Neural progenitor cell (in vitro differentiated cells): ENCODE measurements at places on chromosomes 4 and X. TPM values are rescaled to one million over a fixed set of nuclear protein-coding genes. Genes with fewer than 3 reads are reported as not detected.

DNA sequence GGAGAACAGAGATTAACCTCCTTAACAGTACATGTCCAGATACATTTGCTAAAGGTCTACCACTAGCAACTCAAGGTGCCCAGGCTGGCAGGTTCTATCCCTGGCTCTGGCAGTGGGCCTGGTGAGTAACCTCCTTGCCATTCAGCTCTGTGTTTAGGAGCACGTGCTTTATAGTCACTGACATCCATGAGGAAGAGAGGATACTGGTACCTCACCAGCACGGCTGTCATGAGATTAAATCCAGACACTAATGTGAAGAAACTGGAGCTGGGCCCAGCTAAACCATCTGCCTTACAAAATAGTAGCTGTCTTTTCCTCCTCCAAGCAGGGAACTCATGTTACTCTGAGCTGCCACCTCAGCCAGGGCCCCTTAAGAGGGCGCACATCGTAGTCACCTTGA lies 45.3 kb downstream of the GPRASP3 start:
- no peak overlapping the region for H3K27ac ChIP-seq
- no peak for DNase-seq
- H3K36me3 ChIP-seq = no peaks in the 10 kb centered on the region
- H3K4me3 ChIP-seq = no peak overlapping the region

GRCh38 chr4:11614426-11614825 lies 185.7 kb upstream of the HS3ST1 start:
- H3K4me3 ChIP-seq = no peak overlapping the region
- H3K36me3 ChIP-seq = no peaks in the 10 kb centered on the region
- H3K27me3 ChIP-seq = no peaks in the 10 kb centered on the region
- DNase-seq = no peak
- no peak overlapping the region for H3K27ac ChIP-seq
- no peaks in the 10 kb centered on the region for H3K4me1 ChIP-seq

DNA sequence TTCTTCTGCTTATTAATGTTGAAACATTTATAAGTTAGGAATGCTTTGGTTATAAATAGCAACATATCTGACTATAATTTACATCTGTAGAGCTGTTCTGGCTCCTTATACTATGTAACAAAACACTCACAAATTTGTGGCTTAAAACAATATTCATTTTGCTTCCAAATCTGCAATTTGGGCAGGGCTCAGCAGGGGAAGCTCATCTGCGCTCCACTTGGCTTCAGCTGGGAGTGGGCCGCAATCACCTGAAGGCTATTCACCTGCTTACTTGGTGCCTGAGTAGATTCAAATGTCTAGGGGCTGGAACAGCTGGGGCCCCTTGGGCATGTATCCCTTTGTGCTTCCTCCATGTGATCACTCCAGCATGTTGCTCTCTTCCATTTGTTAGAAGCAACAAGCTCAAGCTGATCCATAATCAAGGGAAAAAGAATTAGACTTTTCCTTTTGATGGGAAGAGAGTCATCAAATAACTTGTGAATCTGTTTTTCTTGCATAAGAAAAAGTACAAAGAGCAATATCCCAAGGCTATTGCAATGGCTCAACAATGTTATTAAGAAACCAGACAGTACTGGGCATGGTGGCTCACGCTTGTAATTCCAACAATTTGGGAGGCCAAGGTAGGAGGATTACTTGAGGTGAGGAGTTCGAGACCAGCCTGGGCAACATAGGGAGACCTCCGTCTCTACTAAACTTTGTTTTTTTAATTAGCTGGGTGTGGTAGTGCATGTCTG lies 34.8 kb upstream of the CBR4 start:
- no peaks in the 10 kb centered on the region for H3K27me3 ChIP-seq
- peaks cover 35% of the 10 kb centered on the region for H3K4me1 ChIP-seq
- no peaks in the 10 kb centered on the region for H3K36me3 ChIP-seq
- no peak for DNase-seq
- H3K27ac ChIP-seq = no peak overlapping the region

- H3K27me3 ChIP-seq = no peaks in the 10 kb centered on the region
- H3K27ac ChIP-seq = peak overlapping the region; percentile 28
- DNase-seq = peak; percentile 75
- H3K36me3 ChIP-seq = peaks cover 3% of the 10 kb centered on the region
These were observed 3.5 kb downstream of the TMSB4X start for GRCh38 chrX:12978205-12979025.

DNA sequence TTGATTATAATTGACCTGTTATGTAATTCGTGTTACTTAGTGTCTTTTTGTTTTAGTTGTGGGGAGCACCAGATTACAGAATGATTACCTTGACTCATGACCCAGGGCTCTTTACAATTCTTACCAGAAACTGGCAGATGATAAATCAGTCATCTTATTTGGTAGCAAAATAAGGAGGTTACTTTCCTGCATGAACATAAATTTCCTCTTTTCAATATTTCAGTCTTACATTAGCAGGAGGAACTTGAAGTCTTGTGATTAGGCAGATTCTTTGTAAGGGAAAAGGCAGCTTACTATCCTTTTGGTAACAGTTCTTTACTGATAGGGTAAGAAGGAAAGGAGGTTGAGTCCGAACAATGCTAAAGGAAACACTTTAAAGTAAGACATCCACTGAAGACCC lies 26.0 kb upstream of the SLC25A5 start:
- H3K27me3 ChIP-seq = no peaks in the 10 kb centered on the region
- H3K36me3 ChIP-seq = no peaks in the 10 kb centered on the region
- H3K27ac ChIP-seq = no peak overlapping the region
- no peak for DNase-seq

GRCh38 chrX:3712051-3712869 lies 1.2 kb downstream of the PRKX start:
- no peak overlapping the region for H3K27ac ChIP-seq
- peaks cover 38% of the 10 kb centered on the region for H3K27me3 ChIP-seq
- H3K4me3 ChIP-seq = peak overlapping the region; percentile 65
- no peaks in the 10 kb centered on the region for H3K36me3 ChIP-seq
- no peaks in the 10 kb centered on the region for H3K4me1 ChIP-seq

GRCh38 chrX:141652286-141652685 lies 46.3 kb downstream of the SPANXD start:
- no peak overlapping the region for H3K27ac ChIP-seq

GRCh38 chrX:152821145-152821765 lies 9.3 kb downstream of the CETN2 start:
- no peaks in the 10 kb centered on the region for H3K4me1 ChIP-seq
- DNase-seq = peak; percentile 72
- no peak overlapping the region for H3K27ac ChIP-seq

- no peaks in the 10 kb centered on the region for H3K27me3 ChIP-seq
- H3K4me3 ChIP-seq = no peak overlapping the region
- no peak overlapping the region for H3K27ac ChIP-seq
- no peaks in the 10 kb centered on the region for H3K36me3 ChIP-seq
- no peaks in the 10 kb centered on the region for H3K4me1 ChIP-seq
These were observed 12.0 kb upstream of the RTL9 start for GRCh38 chrX:110346681-110347080.

GRCh38 chrX:129781134-129781672 lies 1.5 kb downstream of the SASH3 start:
- no peaks in the 10 kb centered on the region for H3K36me3 ChIP-seq
- no peaks in the 10 kb centered on the region for H3K4me1 ChIP-seq
- no peak overlapping the region for H3K27ac ChIP-seq
- no peaks in the 10 kb centered on the region for H3K27me3 ChIP-seq
- H3K4me3 ChIP-seq = no peak overlapping the region
- no peak for DNase-seq

DNA sequence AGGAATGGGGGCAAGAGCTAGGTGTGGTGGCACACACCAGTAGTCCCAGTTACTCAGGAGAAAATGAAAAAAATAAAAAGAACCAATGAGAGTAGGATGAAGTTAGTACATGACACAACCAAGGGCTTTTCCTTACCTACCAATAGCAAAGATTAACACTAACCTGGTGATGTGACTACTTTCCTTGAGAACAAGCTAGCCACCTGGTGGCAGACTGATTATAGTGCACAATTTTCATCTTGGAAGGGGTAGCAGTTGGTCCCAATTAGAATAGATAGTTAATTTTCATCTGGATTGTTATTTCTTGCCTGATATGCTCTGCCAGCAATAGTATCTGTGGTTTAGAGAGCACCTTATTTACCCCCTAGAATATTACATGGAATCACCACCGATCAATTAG lies 1216.8 kb upstream of the PABPC4L start:
- H3K4me1 ChIP-seq = no peaks in the 10 kb centered on the region
- no peak overlapping the region for H3K27ac ChIP-seq
- DNase-seq = peak; percentile 26
- H3K4me3 ChIP-seq = no peak overlapping the region
- H3K27me3 ChIP-seq = no peaks in the 10 kb centered on the region

GRCh38 chrX:112636951-112637581 lies 42.7 kb downstream of the LHFPL1 start:
- DNase-seq = no peak
- no peak overlapping the region for H3K4me3 ChIP-seq
- H3K36me3 ChIP-seq = no peaks in the 10 kb centered on the region
- no peaks in the 10 kb centered on the region for H3K27me3 ChIP-seq
- no peak overlapping the region for H3K27ac ChIP-seq
- H3K4me1 ChIP-seq = peaks cover 4% of the 10 kb centered on the region

GRCh38 chr4:167028976-167029375 lies 205.3 kb downstream of the SPOCK3 start:
- DNase-seq = no peak
- H3K4me1 ChIP-seq = no peaks in the 10 kb centered on the region
- no peak overlapping the region for H3K4me3 ChIP-seq
- H3K27ac ChIP-seq = no peak overlapping the region
- no peaks in the 10 kb centered on the region for H3K27me3 ChIP-seq

DNA sequence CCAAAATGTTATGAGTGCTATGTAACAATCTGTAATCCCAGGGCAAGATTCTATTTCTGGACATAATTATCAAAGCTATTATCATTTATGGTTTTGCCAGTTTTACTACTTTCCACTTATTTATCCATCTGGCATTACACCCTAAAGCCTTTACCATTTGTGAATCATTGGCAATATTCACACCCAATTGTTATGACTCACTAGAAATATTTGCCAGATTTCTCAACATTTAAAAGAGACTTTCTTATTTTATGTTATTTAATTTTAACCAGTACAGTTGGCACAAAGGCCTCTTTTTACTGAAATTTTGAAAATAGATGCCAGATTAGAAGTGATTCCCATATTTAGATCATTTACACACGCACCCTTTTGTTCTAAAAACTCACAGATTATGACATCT lies 242.7 kb upstream of the WDFY3 start:
- H3K4me3 ChIP-seq = no peak overlapping the region
- H3K27ac ChIP-seq = no peak overlapping the region
- H3K4me1 ChIP-seq = no peaks in the 10 kb centered on the region

- H3K27ac ChIP-seq = no peak overlapping the region
- H3K4me1 ChIP-seq = peaks cover 3% of the 10 kb centered on the region
- no peaks in the 10 kb centered on the region for H3K36me3 ChIP-seq
- DNase-seq = no peak
These were observed 14.2 kb downstream of the TAB3 start for GRCh38 chrX:30874851-30875250.

GRCh38 chr4:37651781-37652377 lies 34.3 kb downstream of the RELL1 start:
- H3K27me3 ChIP-seq = no peaks in the 10 kb centered on the region
- H3K4me3 ChIP-seq = no peak overlapping the region
- no peaks in the 10 kb centered on the region for H3K36me3 ChIP-seq
- H3K4me1 ChIP-seq = peaks cover 20% of the 10 kb centered on the region

DNA sequence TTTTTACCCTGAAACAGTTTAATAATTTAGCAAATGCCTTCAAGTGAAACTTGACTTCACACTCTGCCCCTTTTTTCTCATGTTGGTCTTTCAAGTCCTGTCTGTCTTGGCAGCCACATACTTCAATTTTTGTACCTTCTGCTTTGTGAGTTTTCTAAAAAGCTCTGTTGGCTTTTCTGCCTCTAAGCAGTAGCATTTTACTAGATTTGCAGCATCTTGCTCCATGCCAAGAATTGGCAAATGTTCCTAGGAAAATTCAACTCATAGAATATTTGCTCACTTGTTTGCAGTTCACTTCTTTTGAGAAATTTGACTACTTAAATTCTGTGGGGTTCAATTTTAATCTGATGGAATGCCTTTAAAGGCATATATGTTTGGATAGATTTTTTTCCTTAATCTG lies 59.2 kb downstream of the FAM47A start:
- peaks cover 5% of the 10 kb centered on the region for H3K36me3 ChIP-seq
- DNase-seq = no peak
- H3K27me3 ChIP-seq = no peaks in the 10 kb centered on the region
- H3K4me1 ChIP-seq = no peaks in the 10 kb centered on the region

DNA sequence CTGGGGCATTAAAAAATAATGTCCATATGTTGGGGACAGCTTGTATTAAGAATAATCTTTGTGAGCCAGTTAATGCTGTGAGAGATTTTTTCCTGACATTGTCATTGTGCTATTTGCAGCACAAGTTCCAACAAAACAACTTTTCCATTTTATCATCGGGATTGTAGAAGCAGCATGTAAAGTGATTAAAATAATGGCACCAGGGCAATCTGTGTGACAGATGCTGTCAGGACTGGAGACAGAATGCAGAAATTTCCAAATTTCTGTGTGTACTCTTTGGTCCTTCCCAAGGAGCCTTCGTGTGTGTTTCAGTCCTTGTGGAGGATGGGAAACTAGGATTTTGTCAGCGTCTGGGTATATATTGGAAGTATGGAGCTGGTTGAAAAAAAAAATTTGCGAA lies 101.5 kb upstream of the LIMCH1 start:
- H3K27ac ChIP-seq = no peak overlapping the region
- no peaks in the 10 kb centered on the region for H3K36me3 ChIP-seq
- no peaks in the 10 kb centered on the region for H3K27me3 ChIP-seq
- no peak overlapping the region for H3K4me3 ChIP-seq

DNA sequence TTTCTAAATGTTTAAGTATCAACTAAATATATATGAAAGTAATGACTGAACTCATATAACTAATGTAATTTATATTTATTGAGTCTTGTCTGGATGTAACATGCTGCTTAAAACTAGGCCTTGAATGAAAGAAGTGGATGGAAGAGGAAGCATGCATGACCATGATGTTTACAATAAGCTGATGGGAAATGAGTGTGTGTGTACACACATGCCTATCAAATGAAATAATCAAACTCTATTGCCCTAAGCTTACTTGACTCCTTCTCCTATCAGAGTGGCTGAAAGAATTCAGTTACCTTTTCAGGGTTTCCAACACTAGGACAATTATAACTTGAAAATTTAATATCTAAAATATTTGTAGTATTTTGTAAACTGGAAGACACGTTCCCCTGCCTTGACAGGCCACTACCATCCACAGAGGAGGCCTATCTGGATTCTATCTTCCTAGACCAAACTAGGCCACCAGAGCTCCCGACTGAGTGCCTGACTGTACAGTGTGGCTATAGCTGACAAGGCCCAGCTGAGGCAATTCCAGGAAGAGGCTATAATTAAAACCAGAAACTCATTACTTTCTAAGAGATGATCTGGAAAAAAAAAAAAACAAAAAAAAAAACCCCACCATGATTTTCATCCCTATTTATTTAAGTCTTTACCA lies 7.6 kb downstream of the ARSJ start:
- H3K4me1 ChIP-seq = no peaks in the 10 kb centered on the region
- H3K27me3 ChIP-seq = no peaks in the 10 kb centered on the region
- no peaks in the 10 kb centered on the region for H3K36me3 ChIP-seq
- DNase-seq = no peak
- H3K27ac ChIP-seq = no peak overlapping the region

The TEX13B gene
- total RNA-seq = not detected in 2 replicates

The CSAG3 gene
- total RNA-seq = not detected in 2 replicates

The FGF5 gene
- total RNA-seq = not detected in 2 replicates

The PRAF2 gene
- total RNA-seq = 0.30 and 11.0 TPM in 2 replicates

The CXCL11 gene
- total RNA-seq = not detected in 2 replicates

The MORC4 gene
- 4.2 and 7.6 TPM in 2 replicates for total RNA-seq

The MAGEB2 gene
- not detected in 2 replicates for total RNA-seq

The SHROOM3 gene
- 36.6 and 52.7 TPM in 2 replicates for total RNA-seq

The VCX3A gene
- 1.0 TPM in 1 of 2 replicates, not detected in the other for total RNA-seq
